ENCODE measurements at places on chromosomes 2 and 18. TPM values are rescaled to one million over a fixed set of nuclear protein-coding genes. Genes with fewer than 3 reads are reported as not detected.

GRCh38 chr2:46010223-46010924 lies 286.8 kb upstream of the EPAS1 start:
- no peak for DNase-seq

GRCh38 chr18:21191596-21192307 lies 50.3 kb upstream of the GREB1L start:
- no peak for DNase-seq

GRCh38 chr2:208466151-208466919 lies 59.7 kb downstream of the PTH2R start:
- DNase-seq: peak; percentile 40

GRCh38 chr2:20370191-20370590 lies 19.5 kb upstream of the PUM2 start:
- DNase-seq: no peak

- no peak for DNase-seq
Observed at GRCh38 chr2:199811346-199811745, 39.6 kb downstream of the FTCDNL1 start.

DNA sequence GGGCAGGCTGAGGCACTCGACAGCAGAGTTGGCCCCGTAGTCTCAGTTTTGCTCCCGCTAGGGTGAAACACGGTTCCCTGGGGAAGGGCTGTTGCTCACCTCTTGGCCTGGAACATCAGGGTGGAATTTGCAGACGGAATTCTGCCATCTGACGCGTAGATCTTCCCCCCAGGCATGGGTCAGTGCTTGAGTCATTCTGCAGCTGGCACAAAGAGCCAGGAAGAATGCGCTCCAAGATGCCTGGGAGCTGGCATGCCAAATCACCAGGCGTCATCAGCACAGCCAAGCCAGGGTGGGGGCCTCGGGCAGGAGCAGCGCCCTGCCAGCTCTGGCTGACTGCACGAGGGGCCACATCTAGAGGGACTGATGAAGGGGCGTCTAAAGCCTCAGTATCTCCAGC lies 42.7 kb downstream of the ODC1 start:
- DNase-seq: peak; percentile 65

CYRIA gene
- 5.7 TPM for polyA plus RNA-seq

- DNase-seq: no peak
Observed at GRCh38 chr2:178327516-178327915, 123.5 kb downstream of the PRKRA start.

GRCh38 chr2:225463449-225463848 lies 63.9 kb downstream of the NYAP2 start:
- no peak for DNase-seq

G6PC2 gene
- polyA plus RNA-seq: not detected

GRCh38 chr18:45253973-45254708 lies 361.1 kb upstream of the SLC14A2 start:
- DNase-seq: no peak

COL5A2 gene
- polyA plus RNA-seq: 5.1 TPM

DNA sequence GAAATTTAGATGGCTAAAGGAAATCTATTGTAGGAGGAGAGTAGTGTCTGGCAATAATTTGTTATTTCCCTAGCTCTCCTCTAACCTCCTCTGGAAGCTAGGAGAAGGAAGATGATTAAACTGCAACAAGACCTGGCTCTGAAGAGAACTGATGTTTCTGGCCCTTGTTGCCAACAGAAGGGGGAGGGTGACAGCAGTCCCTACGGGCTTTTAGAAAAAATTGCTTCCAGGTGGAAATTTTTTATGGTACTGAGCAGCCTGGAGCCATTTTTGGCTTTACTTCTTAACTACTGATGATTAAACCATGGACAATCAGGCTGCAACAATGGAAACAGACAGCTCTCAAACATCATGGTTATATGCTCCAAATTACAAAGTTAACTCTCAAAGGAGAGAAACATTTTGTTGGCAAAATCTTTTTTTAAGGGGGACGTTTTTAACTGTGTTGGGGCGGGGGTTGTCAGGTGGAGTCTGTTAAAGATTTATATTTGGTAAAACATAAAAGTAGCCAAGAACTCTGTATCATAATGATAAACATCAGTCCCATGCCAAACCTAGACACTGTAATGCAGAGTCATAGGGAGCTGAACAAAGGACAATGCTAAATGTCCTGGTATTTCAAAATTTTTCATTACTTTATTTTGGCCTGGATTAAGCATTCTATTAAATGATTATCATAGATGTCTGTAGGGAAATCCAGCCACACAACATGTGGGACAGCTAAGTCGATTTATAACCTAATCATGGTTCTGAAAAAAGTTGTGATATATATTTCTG lies 70.0 kb downstream of the EXOC6B start:
- DNase-seq: no peak

DNA sequence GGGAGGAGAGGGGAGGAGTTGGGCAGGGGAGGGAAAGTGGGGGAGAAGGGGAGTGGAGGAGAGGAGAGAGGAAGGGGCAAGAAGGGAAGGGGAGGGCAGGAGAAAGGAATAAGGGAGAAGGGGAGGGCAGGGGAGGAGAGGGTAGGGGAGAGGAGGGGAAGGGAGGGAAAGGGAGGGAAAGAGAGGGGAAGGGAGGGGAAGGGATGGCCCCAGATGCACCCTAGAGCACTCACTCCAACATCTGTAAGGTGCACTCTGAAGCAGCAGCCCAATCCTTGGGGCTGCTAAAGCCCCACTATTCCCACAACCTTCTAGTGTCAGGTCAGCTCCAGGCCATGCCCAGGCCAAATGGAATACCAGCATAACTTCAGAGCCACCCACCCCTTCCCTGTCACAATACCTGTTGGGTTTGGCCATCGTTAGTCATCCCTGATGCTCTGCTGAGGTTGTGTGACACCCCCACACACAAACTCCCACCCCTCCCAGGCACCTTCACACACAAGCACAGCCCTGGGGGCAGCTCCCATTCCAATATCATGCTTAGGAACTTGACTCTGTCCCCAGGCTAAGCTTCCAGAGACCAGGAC lies 55.7 kb upstream of the PKDCC start:
- DNase-seq: no peak

GRCh38 chr2:215059724-215060123 lies 78.7 kb downstream of the ABCA12 start:
- DNase-seq: peak; percentile 84

CHRND gene
- polyA plus RNA-seq: not detected

ANKRD30B gene
- polyA plus RNA-seq: not detected

DNA sequence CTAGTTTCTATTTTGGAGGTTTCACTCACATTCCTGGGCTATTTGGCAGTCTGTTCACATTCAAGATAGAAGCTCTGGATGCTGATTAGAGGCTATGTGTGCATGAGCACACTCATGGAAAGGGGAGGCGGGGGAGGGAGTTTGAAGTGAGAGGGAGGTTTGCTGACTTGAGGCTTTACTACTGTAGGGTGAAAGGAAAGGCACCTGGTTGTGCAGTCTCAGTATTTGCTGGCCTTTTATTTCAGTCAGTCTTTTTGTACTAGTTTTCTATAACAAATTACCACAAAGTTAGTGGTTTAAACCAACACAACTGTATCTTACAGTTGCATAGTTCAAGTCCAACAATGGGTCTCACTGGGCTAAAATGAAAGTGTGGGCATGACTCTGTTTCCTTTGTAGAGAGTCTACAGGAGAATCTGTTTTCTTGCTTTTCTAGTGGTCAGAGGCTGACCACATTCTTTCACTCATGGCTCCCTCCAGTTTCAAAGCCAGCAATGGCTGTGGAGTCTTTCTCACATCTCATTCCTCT lies 47.7 kb upstream of the NR4A2 start:
- peak; percentile 57 for DNase-seq

DNA sequence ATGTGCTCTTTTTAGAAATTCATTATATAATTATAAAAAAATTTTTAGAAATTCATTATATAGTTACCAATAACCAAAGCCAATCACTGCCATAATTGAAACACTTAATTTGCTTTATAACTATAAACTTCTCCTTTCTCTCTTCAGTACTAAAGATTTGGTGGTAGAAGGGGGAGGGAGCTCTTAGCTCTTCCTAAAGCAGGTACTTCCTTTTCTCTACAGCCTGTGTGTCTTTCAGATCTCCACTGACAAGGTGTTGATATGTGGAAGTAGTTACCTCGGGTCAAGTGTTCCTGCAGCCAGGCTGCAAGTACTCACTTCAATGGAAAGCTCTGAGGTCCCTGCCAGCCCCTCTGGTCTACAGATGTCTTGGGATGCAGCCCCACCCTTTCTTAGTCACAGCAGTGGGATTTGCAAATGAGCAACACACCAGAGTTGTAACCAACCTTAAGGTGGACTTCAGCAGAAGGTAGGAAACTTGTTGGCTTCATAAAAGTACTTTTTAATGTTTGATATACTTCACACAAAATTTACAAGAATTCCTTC lies 690.0 kb downstream of the ARHGAP15 start:
- no peak for DNase-seq

GRCh38 chr2:72082021-72082601 lies 65.6 kb downstream of the CYP26B1 start:
- no peak for DNase-seq

GRCh38 chr2:62688771-62689170 lies 16.7 kb upstream of the EHBP1 start:
- no peak for DNase-seq

- DNase-seq: no peak
Observed at GRCh38 chr2:134258684-134259388, 5.0 kb downstream of the MGAT5 start.

GRCh38 chr2:68737711-68738110 lies 3.1 kb downstream of the ARHGAP25 start:
- DNase-seq: no peak

- DNase-seq: no peak
Observed at GRCh38 chr2:118197011-118197675, 108.9 kb downstream of the INSIG2 start.

DNA sequence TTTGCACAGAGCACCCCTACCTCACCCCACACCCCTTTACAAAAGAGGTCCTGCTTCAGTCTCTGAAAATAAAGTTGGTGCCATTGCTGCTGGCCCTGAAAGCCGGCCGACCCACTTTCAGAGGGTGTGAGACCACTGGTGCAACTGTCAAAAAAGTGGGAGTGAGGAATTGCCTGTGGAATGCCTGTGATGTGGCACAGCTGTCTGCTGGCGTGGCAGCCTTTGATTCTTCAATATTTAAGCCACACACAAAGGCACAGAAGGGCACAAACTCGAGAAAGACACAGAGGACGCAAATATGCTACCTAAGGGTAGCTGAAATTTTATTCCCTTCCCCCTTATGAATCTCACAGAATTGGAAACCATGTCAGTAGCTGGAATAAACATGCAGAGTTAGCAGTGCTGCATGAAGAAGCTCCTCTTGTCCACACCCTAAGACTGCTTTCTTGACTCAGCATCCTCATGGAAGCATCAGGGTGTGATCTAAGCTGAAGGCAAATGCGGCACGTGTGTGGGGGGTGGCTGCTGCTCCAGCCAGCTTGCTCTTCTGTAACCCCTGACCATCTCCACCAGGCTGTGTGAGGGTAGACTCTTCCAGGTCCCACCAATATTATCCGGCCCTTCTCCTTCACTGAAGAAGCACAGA lies 92.3 kb downstream of the CELF4 start:
- DNase-seq: no peak

- DNase-seq: no peak
Observed at GRCh38 chr2:146701183-146701582, 1143.6 kb upstream of the ACVR2A start.

GRCh38 chr2:221304916-221305315 lies 267.2 kb downstream of the EPHA4 start:
- DNase-seq: peak; percentile 19

EMILIN1 gene
- polyA plus RNA-seq: 6.2 TPM

DNA sequence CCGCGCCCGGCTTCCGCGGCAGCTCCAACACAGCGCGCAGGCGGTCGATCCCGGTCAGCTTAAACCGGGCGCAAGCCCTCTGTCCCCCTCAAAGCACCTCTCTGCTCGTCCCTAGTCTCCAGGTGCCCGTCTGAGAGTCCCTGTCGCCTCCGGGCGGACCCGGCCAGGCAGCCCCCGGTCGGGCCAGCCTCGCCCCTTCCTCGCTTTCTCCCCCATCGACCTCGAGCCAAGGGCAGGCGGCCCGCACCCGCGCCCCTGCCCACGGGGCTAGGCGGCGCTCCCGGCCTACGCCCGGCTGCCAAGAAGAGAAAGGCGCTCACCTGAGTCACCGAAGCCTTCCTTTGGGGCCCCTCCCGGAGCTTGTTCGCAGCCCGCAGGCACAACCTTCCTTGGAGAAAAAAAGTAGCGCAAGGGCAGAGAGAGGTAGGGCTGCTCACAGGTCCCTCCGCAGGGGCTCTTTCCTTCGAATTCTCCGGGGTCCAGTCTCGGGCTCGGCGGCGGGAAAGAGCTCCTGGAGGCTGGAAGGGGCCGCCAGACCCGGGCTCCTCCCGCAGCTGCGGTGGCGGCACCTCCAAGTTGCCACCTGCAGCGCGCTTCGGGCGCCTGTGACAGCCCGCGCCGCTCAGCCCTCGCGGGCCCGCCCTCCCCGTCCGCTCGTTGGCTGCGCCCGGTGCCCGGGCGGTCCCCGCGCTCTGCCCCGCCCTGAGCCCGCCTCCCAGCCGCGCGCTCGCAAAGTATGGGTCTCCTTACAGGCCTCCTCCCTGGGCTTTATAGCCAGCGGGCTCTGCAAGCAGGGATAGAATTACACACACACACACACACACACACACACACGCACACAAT lies 86.5 kb upstream of the EPB41L3 start:
- peak; percentile 89 for DNase-seq

DUSP11 gene
- polyA plus RNA-seq: 9.5 TPM

GRCh38 chr2:121705390-121705789 lies 31.3 kb downstream of the NIFK start:
- DNase-seq: no peak

AQP12A gene
- not detected for polyA plus RNA-seq

GREB1 gene
- 11.3 TPM for polyA plus RNA-seq

SCN9A gene
- 0.22 TPM for polyA plus RNA-seq

- DNase-seq: peak; percentile 34
Observed at GRCh38 chr2:80028584-80028983, 276.0 kb downstream of the LRRTM1 start.

DNA sequence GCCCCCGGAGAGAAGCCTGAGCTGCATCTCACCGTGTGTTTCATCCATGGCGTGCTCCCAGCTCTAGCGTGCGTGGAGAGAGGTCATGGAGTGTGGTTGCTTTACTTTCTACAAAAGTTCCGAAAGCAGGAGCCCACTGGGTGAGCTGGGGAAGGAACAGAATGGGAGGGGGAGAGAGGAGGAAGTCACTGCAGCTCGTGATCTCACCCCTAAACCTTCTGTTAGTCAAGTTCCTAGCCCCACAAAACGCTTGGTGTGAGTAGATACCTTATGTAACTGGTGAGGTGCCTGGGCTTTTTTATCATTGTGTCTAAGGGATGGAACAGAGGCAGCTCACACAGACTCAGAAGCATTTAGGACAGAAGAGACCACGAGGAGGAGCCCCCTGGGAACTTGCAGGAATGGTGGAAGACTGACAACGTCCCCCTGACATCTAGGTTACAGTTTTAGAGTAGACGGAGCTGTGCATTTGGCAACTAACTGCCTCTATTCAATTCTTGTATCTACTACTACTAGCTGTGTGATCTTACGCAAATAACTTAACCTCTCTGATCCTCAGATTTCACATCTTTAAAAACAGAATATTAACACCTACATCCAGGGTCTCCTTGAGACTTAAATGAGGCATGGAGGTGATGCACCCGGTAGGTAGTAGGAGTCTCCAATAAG lies 123.3 kb downstream of the ARL4C start:
- no peak for DNase-seq

GRCh38 chr2:1370461-1370860 lies 42.8 kb upstream of the TPO start:
- no peak for DNase-seq

All from brain (organoid and tissue), 16 donors.